ENCODE measurements at places on chromosomes 5 and 9.

GRCh38 chr9:136928591-136928990, 15.9 kb downstream of the FBXW5 start:
- no peak for DNase-seq

DNA sequence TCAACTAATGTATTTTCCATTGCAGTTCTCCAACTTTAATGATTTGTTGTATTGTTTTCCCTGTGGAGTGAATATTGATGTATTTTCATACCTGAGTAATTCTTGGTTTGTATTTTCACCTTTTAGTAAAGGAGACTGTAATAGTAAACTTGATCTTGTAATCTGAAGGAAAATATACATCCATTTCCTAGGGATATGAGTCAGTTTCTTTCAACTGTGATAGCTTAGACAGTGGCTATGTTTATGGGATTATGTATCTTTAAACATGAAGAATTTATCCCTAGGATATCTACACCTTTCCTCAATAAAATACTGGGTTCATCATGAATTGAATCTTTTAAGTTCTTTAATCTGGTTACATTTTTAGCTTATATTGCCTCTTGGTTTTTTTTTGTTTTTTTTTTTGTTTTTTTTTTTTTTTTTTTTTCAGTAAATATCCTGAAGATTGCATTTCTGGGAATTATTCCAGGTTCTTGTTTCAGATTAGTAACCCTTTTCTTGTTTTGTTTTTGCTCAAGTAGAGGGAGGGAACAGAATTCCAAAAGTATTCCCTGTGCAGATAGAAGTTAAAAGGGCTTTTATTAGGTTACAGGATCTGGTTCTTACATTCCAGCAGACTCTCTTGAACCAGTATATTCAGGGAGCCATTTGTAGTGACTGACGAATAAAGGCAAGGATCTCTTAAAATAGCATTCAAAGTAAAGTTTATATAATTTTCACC, 7.1 kb downstream of the WDR36 start:
- no peak for DNase-seq

DNA sequence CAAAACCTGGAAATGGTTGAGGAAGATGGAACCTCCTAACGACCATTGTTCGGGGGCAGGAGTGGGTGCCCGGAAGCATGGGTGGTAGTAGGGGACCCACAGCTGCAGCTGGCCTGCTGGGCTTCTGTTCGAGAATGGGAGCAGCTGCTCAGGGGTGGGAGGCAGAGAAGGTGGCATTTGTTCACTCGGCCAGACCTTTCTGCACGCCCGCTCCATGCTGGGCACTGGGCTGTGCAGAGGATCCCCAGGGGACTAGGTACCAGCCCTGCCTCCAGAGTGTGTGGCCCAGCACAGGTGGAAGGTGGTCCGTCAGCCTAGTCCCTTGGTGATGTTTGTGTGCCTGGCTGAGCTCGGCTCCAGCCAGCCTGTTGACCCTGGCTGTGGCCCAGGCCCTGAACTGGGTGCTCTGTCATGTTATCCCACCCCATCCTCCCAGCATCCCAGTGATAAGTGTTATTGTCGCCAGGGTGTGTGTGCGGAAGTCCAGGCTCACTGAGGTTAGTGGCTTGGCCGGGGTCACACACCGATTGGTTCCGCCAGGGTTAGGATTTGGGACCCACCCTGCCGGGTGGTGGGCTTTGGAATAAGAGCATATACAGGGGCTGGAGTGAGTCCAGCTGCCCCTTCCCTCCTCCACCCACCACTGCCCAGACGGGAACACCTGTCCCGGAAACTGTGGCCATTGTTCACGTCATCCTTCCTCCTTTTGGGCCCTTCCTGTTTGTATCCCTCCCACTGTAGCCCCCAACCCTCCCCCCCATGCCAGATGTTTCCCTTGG, 4.8 kb downstream of the N4BP3 start:
- no peak for DNase-seq

DNA sequence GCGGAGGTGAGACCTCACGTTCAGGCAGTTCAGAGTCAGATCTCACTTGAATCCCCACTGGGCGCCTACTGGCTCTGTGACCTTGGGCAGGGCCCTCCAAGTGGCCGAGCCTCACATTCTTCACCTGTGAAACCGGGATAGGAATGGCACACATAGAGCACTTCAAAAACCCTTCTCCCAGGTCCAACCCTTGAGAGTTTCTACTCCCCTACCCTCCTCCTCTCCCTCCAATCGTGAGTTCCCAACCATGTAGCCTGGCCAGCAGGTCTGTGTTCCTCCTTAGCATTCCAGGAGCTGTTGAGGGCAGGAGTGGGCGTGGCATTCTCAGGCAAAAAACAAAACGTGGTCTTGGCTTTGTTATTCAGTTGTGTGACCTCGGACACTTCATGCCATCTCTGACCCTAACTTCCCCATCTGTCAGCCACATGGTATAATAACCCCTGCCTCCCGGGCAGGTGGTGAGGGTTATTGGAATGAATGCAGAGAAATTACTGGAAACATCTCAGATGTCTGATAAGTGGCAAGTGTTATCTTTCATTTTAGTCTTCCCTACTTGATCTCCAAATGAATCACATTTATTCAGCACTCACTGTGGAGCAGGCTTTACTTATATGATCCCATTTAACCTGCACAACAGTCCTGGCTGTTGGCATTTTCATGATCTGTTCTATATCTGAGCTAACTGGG, 112.8 kb upstream of the BOD1 start:
- no peak for DNase-seq

DNA sequence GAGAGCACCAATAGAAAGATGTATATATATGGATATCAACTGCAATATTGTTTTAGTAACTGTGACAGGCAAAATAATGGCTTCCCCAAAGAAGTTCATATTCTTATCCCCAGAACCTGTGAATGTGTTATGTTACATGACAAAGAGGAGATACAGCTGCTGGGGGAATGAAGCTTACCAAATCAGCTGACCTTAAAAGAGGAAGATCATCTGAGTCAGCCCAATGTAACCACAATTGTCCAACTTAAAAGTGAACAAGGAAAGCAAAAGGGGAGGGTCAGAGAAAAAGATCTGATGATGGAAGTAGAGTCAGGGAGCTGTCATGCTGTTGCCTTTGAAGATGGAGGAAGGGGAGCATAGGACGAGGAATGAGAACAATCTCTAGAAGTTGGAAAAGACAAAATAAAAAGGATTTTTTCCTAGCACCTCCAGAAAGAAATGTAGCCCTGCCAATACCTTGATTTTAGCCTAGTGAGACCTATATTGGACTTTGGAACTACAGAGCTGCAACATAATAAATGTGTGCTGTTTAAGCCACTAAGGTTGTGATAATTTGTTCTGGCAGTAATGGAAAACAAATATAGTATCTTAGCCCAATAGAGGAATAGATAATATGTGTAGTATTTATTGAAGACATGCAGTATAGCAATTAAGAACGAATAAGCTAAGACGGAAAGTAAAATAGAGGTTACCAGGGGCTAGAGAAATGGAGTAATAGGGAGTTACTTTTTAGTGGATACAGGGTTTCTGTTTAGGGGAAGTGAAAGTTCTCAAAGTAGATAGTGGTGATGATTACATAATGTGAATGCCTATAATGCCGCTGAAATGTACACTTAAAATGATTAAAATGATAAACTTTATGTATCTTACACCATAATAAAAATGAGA, 115.9 kb downstream of the PIK3R1 start:
- no peak for DNase-seq

DNA sequence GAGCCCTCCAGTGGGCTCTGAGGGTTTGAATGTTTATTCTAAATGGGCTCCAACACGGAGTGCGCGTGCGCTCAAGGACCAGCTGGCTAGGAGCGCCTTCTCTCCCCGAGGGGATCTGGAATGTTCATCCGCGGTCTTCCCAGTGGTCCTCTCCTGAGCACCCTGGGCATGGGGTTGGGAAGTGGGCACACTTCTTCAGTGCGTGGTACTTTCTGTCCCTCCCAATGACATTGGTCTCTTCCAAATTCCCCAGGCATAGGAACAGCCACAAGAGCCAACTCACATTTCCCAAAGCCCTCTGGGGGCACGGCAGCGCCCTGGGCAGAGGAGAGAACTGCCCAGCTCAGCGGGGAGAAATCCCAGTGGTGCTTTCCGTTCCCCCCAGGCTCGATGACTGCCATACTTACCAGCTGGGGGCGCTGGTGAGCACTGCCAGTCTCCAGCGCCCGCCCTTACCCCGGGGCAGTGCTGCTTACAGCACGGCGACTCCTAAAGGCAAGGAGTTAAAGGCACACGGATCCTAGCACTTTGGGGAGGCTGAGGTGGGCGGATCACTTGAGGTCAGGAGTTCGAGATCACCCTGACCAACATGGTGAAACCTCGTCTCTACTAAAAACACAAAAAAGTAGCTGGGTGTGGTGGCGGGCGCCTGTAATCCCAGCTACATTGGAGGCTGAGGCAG, 29.9 kb upstream of the OBP2B start:
- peak; percentile 67 for DNase-seq

- no peak for DNase-seq
Observed at GRCh38 chr5:154276973-154277331, 86.4 kb downstream of the GALNT10 start.

DNA sequence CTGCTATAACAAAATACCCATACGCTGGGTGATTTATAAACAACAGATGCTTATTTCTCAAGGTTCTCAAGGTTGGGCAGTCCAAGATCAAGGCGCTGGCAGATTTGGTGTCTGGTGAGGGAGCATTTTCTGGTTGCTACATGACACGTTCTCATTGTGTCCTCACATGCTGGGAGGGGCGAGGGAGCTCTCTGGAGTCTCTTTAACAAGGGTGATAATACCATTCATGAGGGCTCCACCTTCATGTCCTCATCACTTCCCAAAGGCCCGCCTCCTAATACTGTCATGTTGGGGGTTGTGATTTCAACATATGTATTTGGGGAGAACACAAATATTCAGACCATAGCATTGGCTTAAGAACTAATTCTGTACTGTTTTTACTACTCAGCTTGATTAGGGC, 4.6 kb downstream of the CFAP90 start:
- DNase-seq, result no peak

- DNase-seq, result peak; percentile 2
Observed at GRCh38 chr9:112002131-112002846, 105.7 kb downstream of the UGCG start.

- DNase-seq, result no peak
Observed at GRCh38 chr5:38835887-38836286, 9.9 kb upstream of the OSMR start.

GRCh38 chr5:131795228-131795627, 1.6 kb downstream of the FNIP1 start:
- DNase-seq, result no peak

DNA sequence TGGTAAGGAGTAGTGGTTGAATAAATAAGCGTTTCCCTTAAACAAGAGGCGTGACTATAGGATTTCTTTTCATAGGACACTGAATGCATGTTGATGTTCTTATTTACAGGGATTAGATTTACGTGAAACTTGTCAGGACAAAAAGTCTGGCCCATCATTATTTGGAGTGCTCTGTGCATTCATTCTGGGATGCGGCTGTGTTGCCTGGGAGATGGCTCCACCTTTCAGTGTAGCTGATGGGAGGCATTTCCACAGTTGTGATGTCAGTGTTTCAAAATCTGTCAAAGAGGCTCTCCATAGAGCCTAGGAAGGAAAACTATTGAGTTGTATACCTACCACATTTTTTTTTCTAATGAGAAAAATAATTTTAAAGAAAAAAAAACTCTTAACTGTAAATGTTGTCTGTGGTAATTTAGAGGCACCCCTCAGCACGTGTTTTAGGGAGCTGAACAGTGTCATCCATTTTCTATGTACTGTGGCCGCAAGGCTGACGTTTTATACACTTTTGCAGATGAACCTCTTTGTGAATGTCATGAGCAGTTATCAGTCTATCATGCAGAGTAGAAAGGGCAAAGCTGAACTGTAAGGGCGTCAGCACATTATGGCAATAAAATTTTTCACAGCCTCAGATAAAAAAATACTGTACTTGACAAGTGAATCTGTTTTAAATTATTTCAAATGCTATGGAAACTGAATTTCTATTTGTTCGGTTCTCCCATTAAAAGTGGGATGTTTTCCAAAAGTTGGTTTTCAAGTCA, 202.7 kb downstream of the PBX3 start:
- no peak for DNase-seq

DNA sequence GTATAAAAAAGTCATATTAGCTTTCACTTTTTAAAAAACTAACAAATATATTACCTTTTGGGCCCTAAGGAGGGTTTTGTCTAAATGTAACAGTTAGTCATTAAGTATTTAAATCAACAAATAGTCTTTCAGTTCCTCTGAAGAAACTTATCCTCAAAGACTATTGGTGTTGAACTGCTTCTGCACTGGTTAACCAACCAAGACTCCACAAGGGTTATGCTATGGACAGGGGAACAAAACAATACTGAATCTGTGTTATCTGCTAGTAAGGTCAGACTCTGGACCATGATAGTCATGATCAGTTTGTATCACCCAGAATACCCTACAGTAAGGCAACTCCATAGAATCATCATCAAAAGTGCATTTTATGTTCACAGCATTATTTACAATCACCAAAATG, 42.4 kb downstream of the SETX start:
- DNase-seq, result no peak
